ENCODE measurements at places on chromosomes 4 and X.

- DNase-seq: peak; percentile 59
Observed at GRCh38 chr4:185019456-185020292, 1.4 kb downstream of the HELT start.

DNA sequence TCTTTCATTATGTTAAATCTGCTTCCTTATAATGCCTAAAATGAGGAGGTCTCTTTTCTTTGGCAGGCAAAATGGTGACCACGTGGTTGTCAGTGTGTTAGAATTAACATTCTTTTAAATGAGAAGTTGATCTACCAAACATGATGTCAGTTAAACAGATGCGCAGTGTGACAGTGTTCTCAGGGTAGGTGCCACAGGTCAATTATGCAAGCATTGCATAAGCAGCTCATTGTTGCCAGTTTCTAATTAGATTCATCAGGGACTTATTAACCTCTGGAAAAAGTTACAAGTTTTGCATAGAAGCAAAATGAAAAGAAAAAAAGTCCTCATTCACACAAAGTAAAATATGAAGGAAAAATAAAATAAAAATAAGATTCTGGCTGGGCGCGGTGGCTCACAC is 324.1 kb upstream of the GALNT7 start:
- no peak for DNase-seq

GRCh38 chr4:38046727-38047489 is 86.7 kb downstream of the PTTG2 start:
- no peak for DNase-seq

DNA sequence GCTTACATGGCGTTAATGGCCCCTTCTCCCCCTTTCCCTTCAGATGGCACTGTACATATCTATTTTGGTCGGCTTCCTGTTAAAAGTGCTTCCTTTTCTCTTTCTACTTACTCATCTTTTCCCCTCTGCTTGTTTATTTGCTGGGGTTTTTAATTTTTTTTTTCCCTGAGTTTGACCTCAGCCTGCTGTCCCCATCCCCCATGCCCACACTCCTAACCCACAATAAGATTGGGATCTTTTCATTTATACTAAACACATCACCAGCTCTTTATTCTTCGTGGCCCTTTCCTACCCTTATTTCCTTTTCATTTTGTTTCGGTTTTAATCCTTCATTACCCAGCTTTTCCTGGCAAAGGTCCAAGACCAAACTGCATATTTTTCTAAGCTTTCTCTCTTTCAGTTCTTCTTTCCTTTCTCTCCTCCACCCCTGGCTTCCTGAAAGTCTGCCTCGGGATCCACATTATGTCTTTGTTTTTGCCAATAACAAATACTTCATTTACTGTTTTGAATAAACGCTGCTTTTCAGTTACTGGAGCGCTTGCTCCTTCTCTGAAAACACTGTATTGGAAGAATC is 152.0 kb upstream of the USP9X start:
- no peak for DNase-seq

- no peak for DNase-seq
Observed at GRCh38 chrX:119067023-119067739, 5.6 kb upstream of the CT47C1 start.

- no peak for DNase-seq
Observed at GRCh38 chrX:48939524-48940228, 17.7 kb downstream of the OTUD5 start.

DNA sequence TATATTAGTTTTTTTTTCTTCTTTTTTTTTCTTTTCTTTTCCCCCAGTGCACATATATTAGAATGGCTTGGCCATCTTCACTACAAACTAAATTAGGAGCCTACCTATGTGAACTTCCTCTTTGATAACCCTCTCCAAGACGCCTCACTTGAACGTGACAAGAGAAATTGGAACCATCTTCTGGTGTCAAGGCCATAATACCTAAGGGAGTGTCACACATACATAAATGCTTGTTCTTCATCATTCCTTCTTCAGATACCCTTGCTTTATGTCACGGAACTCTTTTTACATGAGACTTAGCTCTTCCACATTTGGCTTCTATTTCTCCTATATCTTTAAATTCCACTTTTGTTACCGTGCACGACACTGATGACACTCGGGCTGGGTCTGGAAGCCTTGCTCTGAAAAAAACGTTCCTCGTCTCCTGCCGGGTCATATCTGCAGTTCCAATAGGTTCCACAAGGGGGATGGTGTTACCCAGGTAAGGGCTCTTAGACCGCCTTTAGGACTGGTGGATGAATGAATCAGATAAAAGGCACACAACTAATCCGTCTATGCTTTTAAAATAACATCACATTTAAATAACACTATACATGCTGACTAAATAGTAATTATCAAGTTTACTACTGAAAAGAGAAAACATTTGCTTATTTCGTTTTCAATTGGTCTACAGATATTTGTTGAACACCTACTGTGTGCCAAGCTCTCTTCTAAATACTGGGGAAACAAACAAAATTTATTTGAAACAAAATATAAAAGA is 19.9 kb downstream of the DGAT2L6 start:
- DNase-seq: no peak

- no peak for DNase-seq
Observed at GRCh38 chr4:169906104-169906503, 120.1 kb downstream of the MFAP3L start.

- DNase-seq: no peak
Observed at GRCh38 chr4:118348886-118349285, 3.9 kb downstream of the PRSS12 start.

DNA sequence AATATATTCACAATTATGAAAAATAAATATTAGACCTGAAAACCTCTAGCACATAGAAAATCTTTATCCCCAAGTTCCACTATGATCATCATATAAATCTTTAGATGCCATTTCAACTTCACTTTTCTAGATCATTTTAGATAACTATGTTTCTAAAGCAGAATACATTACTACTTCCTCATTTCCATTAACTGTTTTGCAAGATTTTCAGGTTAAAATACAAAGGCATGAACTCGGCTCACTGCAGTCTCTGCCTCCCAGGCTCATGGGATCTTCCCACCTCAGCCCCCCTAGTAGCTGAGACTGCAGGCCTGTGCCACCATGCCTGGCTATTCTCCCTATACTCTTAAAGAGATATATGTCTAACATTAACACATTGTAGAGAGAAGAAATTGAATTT is 1365.9 kb upstream of the AGA start:
- DNase-seq: no peak

- DNase-seq: no peak
Observed at GRCh38 chr4:47122592-47123291, 91.4 kb downstream of the GABRB1 start.

- no peak for DNase-seq
Observed at GRCh38 chr4:117893207-117893606, 141.1 kb upstream of the NDST3 start.

DNA sequence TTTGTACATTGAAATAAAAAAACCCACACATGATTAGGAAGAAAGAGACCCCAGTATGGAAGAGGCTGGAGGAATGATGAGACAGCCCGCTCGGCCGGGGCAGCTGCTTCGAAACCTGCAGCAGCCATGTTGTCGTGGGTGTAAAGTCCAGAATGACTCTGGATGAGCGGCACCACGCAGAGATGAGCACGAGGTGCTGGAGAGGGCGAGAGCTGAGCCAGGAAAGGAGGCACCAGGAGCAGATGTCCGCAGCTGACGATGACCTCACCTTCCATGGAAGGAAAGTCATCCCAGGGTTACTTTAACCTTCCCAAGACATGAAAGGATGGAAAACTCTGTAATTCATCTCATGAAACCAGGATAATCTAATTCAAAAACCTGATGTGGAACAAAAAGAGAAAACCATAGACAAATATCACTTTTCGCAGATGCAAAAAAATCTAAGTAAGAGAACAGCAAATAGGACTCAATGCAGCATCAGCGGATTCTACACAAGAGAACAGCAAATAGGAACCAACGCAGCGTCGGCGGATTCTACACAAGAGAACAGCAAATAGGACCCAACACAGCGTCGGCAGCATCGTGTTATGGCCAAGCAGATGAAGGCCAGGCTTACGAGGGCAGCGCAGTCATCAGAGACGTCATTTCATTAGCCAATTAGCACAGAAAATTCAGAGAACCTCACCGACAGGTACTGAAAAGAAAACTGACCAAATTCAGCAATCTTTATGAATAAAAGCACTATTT is 25.9 kb upstream of the SPON2 start:
- peak; percentile 65 for DNase-seq

DNA sequence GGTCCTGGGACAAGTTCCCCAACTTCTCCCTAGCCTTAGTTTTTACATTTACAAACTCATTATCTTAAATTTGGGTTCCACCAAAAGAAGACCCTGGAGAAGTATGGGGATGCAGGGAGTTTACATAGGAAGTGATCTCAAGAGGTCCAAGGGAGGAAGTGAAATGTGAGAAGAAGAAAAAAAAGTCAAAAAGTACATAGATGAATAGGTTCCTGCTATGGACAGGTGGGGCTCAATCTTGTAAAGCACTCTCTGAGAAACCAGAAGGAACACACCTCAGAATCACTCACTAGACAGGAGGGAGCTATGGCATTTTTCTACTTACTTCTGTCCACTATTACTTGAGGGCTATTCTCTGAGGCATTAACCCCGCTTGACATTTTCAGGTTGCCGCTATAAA is 56.6 kb downstream of the ARHGAP6 start:
- DNase-seq: no peak

DNA sequence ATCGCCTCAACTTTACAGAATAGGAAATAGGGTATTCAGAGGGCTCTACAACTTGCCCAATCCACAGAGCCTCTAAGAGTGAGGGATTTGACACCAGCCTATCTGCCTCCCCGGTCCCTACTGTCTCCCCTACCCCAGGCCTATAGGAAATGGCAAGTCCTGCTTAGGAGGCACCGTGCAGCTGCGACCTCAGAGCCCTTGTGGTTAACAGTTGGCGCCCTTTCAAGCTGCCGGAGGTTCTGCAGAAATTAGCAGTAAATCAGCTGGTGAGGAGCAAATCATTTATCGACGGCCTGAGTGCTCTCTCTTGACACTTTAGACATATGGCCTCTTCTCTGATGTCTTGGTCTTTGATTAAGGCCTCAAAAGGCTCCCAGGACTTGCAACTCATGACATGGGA is 96.9 kb downstream of the CLNK start:
- no peak for DNase-seq

DNA sequence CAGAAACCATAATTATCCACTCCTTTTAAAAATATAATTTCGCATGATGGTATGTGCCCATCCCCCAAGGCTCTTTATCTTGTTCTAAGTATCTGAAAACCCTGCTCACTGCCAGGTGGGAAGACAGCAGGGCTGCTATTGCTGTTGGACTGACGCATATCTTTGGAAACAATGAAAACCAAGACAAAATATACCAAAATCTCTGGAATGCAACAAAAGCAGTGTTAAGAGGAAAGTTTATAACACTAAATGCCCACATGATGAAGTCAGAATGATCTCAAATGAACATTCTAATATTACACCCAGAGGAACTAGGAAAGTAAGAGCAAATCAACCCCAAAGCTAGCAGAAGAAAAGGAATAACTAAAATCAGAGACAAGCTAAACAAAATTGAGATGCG is 162.0 kb downstream of the FAM47B start:
- DNase-seq: no peak

GRCh38 chr4:5638976-5639375 is 69.4 kb downstream of the EVC2 start:
- no peak for DNase-seq

DNA sequence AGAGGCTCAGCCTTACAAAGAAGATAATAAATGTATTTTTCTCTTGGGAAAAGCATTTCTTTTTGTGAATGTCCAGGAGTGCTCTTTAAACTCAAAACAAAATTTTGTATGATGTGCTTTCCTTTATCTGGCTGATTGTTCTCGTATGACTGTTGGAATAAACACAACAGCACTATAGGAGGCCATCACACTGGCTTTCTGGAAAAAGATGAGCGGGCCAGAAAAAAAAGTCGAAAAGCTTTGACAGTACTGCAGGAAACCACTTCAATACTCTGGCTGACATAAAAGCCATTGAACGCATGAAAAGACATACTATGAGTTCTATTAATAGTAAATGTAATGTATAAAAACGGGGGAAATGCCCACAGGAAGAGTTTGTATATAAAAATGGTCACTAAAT is 64.7 kb upstream of the CTSO start:
- no peak for DNase-seq

DNA sequence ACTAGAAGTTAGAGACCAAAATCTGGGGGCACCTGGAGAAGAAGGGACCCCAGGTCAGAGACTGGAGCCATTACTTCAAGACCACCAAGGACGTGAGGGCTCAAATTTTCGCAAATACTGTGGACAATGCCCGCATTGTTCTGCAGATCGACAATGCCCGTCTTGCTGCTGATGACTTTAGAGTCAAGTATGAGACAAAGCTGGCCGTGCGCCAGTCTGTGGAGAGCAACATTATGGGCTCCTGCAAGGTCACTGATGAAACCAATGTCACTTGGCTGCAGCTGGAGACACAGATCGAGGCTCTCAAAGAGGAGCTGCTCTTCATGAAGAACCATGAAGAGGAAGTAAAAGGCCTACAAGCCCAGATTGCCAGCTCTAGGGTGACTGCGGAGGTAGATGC is 101.2 kb downstream of the NCAPG start:
- DNase-seq: no peak

DNA sequence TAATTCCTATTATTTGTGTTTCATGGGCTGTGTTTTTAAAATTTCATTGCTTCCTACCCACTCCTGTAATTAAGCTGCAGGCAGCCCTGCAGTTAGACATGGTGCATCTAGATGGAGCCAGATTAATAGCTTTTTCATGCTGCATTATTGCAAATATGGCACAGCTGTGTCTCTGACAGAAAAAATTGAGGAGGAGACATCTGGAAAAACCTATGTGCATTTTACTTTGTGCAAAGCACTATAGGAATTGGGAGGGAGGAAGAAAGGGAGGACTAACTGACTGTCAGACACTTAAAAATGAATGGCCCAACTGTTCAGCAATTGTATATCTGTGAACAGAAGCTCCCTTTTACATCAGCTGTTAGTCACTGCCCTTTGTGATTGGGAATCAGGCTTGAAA is 8.1 kb upstream of the RPGR start:
- no peak for DNase-seq

DNA sequence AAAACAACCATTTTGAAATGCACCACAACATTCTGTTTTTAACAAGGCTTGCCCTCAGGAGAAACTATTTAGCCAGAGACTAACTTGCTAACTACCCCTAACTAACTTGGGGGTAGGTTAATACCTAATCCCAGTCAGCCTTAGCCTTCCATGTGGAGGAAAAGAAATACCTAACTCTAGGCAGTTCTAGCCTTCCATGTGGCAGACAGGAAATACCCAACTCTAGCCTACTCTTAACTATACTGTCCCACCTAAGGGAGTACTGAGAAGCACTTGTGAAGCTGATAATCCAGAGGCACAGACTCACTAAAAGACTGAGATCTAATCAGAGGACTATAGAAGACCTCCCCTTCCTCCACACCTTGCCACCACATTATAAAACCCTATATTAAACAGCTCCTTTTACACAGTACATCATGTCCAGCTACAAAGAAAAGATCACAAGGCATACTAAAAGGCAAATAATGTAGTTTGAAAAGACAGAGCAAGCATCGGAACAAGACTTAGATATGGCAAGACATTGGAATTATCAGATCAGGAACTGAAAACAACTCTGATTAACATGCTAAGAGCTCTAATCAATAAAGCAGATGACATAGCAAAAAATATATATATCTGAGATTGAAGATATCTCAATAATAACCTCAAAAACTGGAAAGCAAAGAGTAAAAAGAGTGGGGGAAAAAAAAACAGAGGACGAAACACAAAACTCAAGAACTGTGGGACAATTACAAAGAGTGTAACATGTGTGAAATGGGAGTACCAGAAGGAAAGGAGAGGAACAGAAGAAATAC is 52.2 kb downstream of the FRYL start:
- no peak for DNase-seq

- no peak for DNase-seq
Observed at GRCh38 chr4:186839122-186840037, 115.7 kb upstream of the FAT1 start.

Data from left forelimb (tissue), 1 donor.